ENCODE measurements at places on chromosomes 16 and 17.
A peak's percentile ranks its signal among the peaks of the same experiment; 100 is the strongest.

- peak; percentile 46 for DNase-seq
Observed at GRCh38 chr16:79089735-79090284, 510.7 kb downstream of the MAF start.

GRCh38 chr17:28133562-28133970, 91.1 kb downstream of the NLK start:
- no peak for DNase-seq

GRCh38 chr17:811051-811784, 29.1 kb downstream of the MRM3 start:
- DNase-seq = no peak

- DNase-seq = no peak
Observed at GRCh38 chr16:29684679-29685078, 5.7 kb downstream of the QPRT start.

DNA sequence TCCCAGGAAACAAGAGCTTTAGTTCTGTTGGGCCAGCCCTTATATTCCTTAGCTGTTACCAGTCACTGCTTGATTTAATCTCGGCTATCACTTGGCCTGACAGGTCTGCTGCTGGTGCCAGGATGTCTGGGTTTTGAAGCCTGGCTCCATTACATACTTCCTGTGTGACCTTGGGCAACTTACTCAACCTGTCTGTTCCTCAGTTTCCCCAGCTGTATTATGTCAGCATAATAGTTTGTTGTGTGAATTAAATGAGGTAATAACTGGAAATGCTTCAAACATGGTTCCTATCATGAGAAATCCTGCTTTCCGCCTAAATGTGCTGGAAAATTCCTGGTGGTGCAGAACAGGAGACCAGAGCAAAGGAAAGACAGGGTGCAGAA, 50.6 kb upstream of the STH start:
- no peak for DNase-seq

DNA sequence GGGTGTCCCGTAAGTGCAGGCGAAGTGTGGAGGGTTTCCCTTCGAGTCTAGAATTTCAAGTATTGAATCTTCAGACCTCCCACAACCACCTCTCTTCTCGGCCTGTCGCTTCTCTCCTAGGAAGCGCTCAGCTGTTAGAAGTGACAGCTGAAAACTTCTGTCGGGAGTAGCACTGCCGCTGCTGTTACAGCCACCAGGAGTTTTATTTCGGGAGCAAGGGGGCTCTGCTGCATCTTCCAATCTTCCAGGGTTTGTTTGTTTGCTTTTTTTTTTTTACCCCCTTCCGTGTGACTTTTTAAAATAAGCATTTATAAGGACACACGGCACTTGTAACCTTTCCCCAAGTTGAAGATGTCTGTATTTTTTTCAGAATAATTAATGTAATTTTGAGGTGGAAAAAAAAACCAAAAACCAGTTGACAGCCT, 767 bp downstream of the RPS6KB1 start:
- no peak for DNase-seq

- peak; percentile 14 for DNase-seq
Observed at GRCh38 chr17:73644145-73645049, at the start of gene SDK2. Gene SDK2 (minus strand): TSS chr17:73644445. CDS start chr17:73644088, 357 bp downstream.

- peak; percentile 72 for DNase-seq
Observed at GRCh38 chr17:17750881-17751280, 69.6 kb downstream of the RAI1 start.

- no peak for DNase-seq
Observed at GRCh38 chr16:69513180-69513966, 52.4 kb upstream of the NFAT5 start.

DNA sequence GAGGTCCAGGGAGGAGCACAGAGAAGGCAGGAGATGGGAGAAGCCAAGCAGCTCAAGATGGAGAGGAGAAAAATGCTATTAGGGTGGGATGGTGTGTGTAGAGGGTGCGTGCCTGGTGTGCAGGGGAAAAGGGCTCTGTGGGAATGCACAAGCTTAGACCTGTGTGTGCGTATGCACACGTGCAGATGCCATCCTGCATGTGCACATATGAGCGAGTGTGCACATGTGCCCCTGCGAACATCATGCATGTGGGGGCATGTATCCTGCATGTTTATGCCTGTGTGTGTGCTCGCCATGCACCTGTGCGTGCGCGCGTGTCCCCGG, 438 bp upstream of the KCNJ12 start:
- no peak for DNase-seq

DNA sequence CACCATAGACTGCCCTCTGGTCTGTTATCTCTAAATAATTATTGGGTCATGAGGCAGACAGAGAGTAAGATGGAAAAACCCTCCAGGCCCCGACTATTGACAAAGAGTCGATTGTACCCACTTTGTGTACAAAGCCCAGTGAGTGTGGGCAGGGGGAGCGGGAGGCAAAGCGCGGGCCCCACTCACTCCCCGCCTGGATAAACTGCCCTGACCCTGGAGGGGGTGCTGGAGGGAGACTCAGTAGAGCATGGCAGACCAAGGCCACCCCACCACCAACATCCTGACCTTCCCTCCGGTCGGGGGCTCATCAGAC, 11.2 kb upstream of the CPSF4L start:
- no peak for DNase-seq

GRCh38 chr16:77599793-77600415, 122.4 kb upstream of the NUDT7 start:
- DNase-seq = no peak

- no peak for DNase-seq
Observed at GRCh38 chr17:76568811-76569221, 16.8 kb downstream of the ST6GALNAC2 start.

GRCh38 chr16:87602001-87602775, at the start of gene JPH3:
Gene JPH3 (plus strand): TSS chr16:87602508. CDS start chr16:87603147, 639 bp downstream.
- peak; percentile 20 for DNase-seq

DNA sequence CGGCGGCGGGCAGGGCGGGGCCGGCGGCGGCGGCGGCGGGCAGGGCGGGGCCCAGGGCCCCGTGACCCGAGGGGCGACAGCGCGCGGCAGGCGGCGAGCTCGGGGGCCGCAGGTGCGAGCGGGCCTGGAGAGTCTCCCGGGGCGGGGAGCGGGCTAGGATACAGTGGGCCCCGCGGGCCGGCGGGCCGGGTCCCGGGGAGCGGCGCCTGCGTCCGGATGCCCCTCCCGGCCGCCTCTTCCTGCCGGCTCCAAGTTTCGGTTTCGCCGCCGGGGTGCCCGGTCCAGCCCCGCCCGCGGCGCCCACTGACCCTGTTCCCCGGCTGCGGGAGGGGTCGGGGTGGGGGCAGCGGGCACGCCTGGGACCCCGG, at the start of gene RNF213:
TSS of gene RNF213 (plus strand) at position 62 of the 368 bp plus-strand sequence. CDS start 2,830 bp downstream, outside the sequence.
- peak; percentile 75 for DNase-seq

GRCh38 chr17:81414756-81415516, 19.7 kb downstream of the BAHCC1 start:
- no peak for DNase-seq

DNA sequence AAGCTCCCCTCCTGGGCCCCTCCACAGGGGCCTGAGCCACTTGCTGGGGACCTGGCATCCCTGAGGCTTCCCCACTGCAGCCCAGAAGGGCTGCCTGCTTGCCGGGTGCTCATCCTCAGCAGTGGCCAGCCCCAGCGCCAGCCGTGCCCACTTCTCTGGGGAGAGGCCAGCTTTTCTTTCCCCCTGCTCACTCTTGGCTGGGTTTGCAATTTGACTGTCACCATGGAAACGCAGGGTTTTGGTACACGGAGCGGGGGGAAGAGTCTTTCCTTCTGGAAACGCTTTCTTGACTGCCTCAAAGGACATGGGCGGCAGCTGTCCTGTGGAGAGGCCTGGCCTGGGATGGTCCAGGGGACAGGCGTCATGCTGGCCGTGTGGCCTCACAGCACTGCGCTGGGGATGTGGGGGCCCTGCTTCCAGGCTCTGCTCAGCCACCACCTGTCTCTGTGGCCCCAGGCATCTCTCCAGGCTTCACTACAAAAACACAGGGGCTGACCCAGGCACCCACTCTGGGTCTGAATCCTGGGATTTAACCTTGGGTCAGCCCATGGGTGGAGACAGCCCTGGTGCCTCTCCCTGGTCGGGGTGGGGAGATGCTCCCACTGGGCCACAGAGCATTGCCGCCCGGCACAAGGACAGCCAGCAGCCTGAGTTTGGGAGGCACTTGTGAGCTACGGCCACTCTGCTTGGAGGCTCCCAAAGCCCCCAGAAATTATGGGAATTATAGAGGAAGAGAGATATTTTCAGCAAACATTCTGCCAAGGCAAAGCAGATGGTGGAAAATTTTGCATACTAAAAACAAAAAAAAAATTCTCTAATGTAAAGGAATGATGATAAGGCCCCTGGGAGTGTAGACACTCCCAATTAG, 45.9 kb upstream of the DOC2B start:
- DNase-seq = no peak

DNA sequence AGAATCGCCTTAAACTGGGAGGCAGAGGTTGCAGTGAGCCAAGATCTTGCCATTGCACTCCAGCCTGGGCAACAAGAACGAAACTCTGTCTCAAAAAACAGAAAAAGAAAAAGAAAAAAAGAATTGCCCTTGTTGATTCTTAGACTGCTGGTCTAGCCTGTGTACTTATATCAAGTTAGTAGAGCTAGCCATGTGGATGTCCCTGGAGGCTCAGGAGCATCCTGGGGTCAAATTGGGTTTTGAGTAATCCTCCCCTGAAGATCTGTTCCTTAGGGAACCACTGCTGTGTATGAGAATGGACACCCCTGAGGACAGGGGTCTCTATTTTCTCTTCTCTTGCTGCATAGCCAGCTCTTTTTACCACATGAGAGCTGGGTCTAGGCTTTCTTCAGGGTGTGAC, 21.5 kb downstream of the SLC7A6OS start:
- no peak for DNase-seq

DNA sequence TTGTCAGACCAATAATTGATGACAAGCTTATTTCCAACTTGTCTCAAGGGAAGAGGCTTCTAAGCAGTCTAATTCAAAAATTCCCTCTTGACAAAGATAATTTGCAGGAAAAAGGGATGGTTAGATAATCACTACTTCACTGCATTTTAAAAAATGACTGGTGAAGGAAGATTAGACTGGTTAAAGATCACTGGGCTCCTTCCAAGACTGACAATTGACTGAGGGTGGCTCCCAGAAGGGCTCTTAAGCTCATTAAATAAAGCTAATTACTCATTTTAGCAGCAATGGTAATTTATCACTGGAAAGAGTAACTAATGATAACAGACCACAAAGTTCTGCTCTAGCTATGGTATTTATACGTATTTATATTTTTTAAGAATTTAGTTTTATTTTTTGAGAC, 4.4 kb upstream of the HEATR3 start:
- DNase-seq = no peak

DNA sequence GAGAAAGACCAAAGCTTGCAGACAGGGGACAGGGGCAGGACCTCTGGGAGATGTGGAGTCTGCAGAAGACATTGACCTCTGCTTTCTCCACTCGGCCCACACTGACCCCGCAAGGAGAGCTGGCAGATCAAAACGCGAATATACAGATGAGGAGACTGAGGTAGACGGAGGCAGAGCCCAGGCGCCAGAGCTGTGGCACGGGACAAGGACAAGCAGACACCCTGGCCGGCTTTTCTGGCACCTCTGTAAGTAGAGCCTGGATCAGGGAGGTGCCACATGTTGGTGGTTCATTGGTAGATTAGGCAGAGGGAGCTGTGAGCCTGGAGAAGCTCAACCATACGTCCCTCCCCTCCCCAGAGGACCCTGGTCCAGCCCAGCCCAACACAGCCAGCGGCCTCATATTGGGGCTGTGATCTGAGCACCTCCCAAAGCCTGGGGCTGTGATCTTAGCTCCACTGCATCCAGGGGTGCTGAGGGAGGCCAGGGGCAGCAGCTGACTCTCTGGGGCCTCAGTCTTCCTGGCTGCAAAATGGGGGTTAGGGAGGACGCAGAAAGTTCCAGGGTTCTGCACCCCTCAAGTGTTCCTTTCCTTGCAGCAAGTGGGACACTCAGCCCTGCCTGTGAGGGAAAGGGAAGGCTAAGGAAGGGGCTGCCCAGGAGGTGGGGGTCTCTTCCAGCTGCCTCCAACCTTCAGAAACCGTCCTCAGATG, 4.0 kb downstream of the NATD1 start:
- DNase-seq = no peak

DNA sequence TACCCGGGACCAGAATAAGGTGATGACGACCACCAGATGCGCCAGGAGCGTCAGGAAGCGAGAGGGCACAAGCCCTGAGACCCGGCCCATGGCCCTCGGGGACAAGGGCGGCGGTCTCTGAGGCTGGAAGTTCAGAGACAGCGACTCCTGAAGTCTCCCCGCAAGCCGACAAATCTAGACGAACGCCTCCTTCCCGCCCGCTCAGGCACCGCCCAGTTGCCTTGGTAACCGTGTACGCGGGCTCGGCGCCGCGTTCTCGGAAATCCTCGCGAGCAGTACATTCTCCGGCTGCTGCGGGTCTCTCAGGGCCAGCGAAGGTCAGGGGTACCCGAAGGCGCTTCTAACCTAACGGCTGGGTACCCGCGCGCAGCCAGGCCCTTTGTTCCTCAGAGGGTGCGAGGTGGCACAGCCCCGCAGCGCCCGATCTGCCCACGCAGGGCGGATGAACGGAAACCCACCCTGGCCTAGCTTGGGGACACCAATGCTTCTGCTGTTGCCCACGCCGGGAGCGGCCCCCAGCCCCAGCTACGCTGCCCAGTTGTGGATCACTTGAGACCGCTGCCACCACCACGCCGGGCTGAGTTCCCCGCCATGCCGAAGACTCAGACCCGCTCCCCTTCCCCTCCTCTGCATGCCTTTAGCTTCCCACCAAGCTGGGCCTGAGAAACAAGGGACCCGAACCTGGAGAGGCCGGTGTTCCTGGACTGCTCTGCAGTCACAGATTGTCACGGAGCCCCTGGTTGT, at the start of gene TMEM107:
TSS of gene TMEM107 (minus strand) at position 184 of the 744 bp plus-strand sequence. CDS start at position 90, 94 bp downstream.
- peak; percentile 78 for DNase-seq

Data from stimulated activated naive CD8-positive, alpha-beta T cell treated with anti-CD3 and anti-CD28 coated beads, Interleukin-15, amount 100 ng/mL, for 72 hours (primary cell).